ENCODE measurements at places on chromosomes 5 and 9. TPM values are rescaled to one million over a fixed set of nuclear protein-coding genes. Genes with fewer than 3 reads are reported as not detected.

- DNase-seq, result no peak
Measured at GRCh38 chr9:3433066-3433465, 92.7 kb downstream of the RFX3 start.

DNA sequence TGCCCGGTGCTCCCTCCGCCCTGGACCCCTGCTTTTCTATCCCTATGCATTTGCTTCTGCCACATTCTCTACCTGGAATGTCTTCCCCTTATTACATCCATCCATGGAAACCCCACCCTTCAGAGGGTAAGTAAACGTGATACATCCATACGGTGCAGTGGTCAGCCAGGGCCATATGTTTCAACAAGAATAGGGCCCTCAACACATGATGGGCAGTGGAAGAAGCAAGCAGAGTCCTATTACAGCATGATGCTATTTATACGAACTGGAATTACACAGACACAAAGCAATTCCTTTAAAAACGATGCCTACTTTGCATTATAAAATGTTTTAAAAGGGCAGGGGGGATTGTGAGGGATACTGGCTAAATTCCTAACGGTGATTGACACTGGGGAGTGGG lies 38.2 kb upstream of the PTGS1 start:
- no peak for DNase-seq

Gene EIF4E1B
- total RNA-seq, result not detected

Gene EPB41L4A
- not detected for total RNA-seq

DNA sequence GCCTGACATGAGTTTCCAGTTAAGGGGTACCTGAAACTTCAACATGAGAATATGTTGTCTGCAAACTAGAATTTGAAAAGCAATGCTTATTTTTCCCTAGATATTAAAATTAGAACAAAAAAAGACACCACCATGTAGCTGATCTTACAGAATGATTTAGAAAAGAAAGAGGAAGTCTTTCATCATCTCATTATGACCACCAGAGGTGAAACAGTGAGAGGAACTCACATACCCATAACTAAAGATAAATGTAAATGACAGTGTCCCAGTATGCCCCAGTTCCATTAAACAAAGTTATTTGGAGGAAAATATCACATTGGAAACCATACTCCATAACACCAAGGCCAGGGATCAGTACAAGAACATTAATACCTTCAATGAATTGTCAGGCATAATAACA lies 6.9 kb downstream of the TAF7 start:
- DNase-seq, result no peak

- DNase-seq, result no peak
Measured at GRCh38 chr5:138338411-138339090, 485 bp downstream of the FAM53C start.

DNA sequence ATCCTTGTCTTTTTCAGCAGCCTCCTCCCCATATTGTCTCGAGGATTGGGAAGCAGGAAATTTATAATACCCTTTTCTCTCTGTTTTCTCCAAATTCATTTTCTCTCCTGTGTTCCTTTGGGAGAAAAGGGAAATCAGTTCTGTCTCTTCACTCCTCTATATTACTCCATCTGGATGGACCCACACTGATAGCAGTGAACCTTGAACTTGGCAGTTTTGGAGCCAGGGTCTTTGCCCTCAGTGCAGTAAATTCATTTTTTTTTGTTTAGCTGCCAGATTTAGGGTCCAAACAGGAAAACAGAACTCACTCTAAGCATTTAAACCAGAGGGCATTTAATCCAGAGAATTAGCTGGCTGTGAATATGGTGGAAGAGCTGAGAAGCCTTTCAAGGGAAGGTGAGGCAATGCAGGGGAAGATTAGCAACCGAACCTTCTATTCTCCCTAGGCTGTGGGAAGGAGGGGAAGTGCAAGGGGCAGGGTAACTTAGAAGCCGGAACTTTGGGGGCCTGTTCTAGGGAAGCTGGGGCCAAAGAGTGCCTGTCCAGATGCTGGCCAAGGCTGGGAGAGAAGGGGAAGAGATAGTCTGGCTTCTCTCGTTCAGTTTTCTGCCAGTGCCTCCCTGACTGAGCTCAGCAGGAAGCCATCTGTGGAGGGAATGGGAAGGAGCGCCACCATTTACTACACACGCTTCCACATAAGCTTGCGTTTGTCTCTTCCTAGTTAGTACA lies 16.3 kb upstream of the NPR2 start:
- DNase-seq, result no peak

Gene FAXDC2
- 0.22 TPM for total RNA-seq

GRCh38 chr9:104074876-104075275 lies 19.2 kb upstream of the SMC2 start:
- no peak for DNase-seq

- no peak for DNase-seq
Measured at GRCh38 chr5:104611135-104611767, 1048.7 kb upstream of the NUDT12 start.
